Cortex of kidney (tissue), 1 donor: ENCODE measurements at places on chromosomes 6 and 20.

DNA sequence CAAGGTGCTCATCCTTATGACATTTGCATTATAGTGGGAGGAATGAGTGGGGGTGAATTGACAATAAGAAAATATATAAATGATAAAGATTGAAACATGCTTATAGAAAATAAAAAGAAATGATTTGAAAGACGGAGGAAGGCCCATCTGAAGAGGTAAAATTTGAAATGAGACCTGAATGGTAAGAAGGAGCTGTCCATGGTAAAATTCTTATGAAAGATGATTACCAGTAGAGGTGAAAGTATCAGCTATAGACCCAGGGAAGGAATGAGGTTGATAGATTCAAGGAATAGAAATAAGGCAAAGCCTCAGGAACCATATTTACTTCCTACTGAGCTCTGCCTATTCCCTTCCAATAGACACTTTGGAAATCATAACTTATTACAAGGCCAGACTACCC, 149.7 kb downstream of the HTR1B start:
- no peak for DNase-seq

DNA sequence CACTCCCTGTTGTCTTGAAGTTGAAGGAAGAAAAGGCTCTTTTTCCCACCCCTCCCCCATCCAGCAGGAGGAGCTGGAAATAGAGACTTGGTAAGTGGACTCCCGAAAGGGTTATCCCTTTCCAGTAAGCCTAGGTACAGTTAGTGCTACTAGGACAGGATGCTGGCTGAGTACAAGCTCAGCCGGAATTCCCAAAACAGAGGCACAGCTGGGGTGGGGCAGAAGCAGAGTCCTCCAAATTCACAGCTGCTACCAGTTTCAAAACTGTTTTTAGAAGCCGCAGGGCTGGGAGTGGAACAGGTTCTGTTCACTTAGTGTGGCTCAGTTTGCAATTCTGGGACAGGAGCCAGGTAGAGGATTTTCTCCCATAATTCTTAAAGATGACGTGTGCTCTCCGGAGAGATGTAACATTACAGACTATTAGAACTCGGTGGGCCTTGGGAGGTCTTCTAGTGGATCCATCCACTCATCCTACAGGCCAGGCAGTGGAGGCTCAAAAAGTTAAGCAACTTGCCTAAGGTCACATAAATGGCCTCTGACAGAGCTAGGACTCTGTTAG, 19.0 kb upstream of the UTRN start:
- no peak for DNase-seq

- DNase-seq, result no peak
Measured at GRCh38 chr6:85344996-85345395, 104.9 kb upstream of the NT5E start.

DNA sequence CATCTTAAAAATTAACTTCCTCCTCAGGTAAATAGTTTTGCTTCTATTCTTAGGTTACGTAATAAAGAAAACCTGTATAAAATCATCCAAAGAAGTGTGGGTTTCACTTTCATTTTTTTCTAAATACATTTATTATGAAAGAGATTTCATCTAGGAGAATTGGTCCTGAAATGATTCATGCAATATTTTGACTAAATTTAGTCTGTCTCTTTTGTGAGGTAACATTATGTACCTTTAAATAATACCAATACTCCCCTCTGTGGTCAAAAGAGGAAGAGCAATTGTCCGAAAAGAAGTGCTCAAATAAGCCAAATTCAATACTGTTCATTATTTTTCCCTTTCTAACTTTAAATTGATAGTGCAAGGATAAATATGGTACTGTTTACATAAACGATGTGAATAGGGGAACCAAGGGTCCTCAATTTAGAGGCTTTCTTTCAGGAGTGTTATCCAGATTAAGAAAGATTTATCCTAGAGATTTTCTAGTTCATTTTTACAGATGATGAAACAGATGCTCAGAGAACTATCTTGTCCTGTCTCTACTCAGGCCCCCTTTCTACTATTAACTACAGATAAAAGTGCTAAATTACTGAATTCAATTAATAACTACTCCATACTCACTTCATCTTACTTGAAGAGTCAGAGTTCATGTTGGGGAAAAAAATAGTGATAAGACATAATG, 26.2 kb downstream of the CYP39A1 start:
- no peak for DNase-seq

DNA sequence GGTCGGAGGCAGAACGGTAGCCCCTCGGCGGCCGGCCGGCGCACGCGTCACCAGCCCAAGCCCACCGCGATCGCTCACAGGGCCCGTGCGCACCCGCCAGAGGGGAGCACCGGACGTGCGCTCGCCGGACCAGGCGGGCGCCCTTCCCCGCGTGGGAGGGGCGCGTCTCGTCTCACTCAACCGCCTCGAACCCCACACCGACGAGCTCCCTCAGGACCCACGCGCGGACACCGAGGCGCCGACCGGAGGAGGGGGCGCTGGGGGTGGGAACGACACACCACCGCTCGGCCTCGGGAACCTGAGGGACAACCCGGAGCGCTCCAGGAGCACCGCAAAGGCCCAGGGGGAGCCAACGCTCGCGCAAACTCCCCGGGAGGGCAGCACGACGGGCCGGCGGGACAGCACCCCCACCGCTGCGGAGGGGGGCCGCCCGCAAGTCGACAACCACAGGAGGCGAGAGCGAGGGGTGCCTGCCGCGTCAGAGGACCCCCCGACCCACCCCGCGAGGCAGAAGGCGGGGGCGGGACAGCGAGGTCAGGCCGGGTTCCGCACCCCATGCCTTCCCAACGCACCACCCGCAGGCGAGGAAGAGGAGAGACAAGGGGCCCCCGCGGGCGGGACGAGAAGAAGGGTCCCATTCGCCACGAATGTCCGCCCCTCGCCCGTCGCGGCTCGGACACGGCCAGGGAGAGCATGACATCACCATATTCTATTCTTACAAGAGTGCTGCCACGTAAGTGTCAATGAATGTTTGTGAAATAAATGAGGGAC, 512.7 kb upstream of the ZNF337 start:
- DNase-seq, result no peak

GRCh38 chr20:53570446-53571276, 23.0 kb downstream of the ZNF217 start:
- DNase-seq, result no peak

- DNase-seq, result no peak
Measured at GRCh38 chr20:56762829-56763228, 133.7 kb downstream of the TFAP2C start.

DNA sequence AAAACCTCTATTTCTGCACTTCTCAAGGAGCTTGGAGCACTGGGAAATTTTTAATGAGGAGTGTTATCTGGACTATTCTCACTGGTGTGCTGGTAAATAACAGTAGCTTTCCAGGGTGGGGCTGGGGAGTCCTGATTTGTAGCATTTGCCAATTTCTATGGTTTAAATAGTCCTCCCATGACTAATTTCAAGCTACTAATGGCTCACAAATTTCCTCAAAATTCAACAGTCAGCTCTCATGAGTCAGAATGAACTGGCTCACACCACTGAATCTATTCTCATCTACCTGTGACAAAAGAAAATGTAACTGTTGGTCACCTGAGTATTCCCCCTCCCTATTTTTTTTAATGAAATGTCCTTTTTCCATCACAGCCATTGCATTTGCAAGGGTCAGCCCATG, 449.6 kb downstream of the KIF16B start:
- DNase-seq, result no peak

DNA sequence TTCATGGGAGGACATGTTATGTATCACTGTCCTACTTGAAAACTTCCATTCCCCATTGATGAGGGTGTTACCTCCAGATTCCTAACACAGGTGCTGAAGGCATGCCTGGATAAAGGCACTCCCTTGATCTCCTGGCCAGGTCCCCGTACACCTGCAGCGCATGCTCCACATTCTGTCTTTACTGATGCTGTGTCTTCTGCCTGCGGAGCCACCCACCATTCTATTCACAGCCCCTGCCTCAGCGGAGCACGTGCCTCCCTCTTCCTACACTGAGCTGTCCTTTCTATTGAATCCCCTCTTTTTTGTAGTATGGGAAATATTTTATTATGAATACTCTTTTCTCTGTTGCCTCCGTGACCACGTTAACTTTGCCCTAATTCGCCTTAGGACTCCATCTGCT, 25.0 kb downstream of the PTPN1 start:
- DNase-seq, result no peak

- no peak for DNase-seq
Measured at GRCh38 chr6:72950114-72950860, 275.0 kb downstream of the KHDC1L start.

DNA sequence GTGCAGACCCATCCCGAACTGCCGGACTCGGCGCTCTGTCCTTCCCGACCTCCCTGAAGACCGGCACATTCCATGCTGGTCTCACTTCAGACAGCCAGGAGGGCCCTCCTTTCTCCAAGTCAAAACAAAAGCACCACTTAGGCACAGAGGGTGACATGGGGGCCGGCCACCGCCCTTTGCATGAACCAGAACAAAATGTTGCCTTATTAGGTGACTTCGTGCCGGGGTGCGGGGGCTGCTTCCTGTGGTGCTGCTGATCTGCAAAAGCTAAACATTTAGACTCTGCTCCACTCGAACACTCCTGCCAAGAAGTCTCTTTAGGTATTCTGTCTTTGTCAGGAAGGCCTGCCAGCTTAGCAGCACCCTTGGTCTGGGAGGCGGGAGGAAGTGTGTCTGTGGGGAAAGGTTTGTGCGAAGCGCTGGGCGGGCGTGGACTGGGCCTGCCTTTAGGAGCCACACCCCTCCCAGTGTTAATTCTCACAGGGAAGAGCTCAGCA, 133.8 kb downstream of the SMOC2 start:
- DNase-seq, result no peak

- DNase-seq, result no peak
Measured at GRCh38 chr20:21183722-21184121, 57.8 kb downstream of the KIZ start.

- DNase-seq, result no peak
Measured at GRCh38 chr20:47502271-47503239, 868 bp downstream of the NCOA3 start.

DNA sequence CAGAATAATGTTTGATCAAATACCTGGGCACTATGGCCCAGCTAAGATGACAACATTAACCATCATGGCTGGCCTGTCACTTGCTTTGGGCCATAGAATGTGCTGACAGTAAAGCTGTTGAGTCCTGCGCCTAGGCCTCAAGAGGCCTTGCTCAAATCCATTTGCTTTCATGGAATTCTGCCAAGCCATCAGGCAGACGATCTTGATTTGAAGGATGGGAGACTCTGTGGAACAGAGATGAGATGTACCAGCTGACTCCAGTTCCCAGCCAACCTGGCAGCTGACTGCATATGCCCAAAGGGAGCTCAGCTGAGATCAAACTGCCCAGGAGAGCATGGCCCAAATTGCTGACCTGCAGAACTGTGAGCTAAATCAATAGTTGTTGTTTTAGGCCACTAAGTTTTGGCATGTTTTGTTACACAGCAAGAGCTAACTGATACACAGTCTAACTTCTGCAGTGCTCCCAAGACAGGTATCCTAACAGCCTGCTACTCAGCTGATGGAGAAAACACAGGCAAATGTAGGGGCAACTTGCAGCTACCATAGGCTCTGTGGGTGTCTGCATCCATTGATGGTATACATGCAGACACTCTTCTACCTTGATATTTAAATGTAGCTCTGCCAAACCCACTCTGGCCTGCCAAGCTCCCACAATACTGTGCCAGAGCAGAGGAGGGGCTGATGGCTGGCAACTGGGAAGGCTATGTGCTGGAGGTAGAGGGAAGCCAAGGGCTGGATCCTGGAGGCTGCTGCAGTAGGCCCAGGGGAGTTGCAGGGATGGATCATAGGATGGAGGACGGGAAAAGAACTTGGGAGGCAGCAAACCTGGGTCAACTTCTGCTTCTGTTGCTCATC, 55.2 kb upstream of the RNF24 start:
- no peak for DNase-seq

DNA sequence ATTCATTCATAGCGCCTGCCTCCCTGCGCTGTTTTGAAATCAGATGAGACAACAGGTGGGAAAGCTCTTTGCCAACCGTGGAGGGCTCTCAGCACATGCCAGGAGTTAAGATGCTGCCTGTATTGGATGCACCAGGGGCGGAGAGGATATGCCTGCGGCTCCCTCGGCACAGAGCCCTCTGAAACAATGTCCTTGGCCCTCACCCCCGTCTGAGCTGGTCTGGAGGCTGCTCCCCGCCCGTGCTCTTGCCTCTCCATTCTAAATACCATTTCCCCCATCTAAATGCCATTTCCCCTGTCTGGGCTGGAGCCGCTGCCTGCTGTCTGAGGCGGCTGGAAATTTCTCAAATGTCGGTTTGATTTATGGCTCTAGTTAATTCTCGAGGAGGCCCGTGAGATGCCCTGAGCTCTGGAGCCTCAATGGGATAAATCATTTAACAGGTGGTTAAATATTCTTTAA, 50.8 kb upstream of the MLN start:
- DNase-seq, result no peak

DNA sequence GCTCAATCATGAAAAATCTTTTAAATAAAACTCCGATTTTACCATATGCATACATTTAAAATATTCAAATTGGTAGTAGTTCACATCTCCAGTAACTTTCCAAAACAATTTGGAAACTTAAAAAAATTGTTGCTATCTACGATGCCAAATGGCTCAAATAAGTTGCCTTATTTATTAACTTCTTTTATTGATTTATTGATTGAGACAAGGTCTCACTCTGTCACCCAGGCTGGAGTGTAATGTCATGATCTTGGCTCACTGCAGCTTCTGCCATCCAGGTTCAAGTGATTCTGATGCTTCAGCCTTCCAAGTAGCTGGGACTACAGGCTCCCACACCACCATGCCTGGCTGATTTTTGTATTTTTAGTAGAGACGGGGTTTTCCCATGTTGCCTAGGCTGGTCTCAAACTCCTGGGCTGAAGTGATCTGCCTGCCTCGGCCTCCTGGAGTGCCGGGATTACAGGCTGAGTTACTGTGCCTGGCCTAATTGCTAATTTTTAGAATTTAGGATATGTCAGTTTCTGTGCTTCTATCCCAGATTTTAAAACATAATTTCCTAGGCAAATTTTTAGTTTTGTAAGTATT, 12.9 kb downstream of the NKX2-4 start:
- no peak for DNase-seq
